Stimulated activated CD8-positive, alpha-beta memory T cell treated with anti-CD3 and anti-CD28 coated beads, Interleukin-12 subunit alpha, Interleukin-12 subunit beta, amount 100 ng/mL, for 4 hours (primary cell): ENCODE measurements at places on chromosomes 6 and 20.

DNA sequence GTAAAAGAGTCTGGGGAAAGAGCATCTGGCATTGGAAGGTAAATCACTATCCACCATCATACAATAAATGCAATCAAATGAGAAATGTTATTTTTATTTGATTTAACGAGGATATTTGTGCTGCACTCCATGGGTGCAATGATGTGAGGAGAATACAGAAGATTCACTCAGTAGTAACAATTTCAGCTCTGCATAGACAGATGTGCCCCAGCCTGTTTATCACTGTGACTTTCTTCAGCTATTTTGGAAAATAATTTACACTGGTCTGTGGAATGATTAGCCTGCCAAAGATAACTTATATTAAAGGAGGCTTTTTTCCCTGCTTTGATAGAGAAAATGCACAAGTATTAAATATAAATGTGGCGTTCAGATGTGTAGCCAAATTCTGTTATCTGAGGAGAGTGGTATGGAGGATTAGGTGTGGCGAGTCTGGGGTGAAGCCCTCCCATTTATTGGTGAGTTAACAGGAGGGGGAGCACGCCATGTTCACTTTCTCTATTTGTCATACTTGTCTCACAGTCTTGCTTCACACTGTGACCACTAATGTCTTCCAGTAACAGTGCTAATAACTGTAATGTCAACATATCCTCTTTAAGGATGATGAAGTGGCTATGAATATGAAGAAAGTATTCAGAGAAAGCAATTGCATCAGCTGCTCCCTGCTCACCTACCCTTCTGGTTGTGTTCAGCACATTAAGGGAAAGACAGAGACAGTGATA is 645.6 kb downstream of the MMUT start:
- DNase-seq = no peak

GRCh38 chr20:20096421-20096820 is 44.1 kb downstream of the CFAP61 start:
- DNase-seq = no peak

GRCh38 chr6:105593056-105593690 is 190.3 kb upstream of the PREP start:
- no peak for DNase-seq

DNA sequence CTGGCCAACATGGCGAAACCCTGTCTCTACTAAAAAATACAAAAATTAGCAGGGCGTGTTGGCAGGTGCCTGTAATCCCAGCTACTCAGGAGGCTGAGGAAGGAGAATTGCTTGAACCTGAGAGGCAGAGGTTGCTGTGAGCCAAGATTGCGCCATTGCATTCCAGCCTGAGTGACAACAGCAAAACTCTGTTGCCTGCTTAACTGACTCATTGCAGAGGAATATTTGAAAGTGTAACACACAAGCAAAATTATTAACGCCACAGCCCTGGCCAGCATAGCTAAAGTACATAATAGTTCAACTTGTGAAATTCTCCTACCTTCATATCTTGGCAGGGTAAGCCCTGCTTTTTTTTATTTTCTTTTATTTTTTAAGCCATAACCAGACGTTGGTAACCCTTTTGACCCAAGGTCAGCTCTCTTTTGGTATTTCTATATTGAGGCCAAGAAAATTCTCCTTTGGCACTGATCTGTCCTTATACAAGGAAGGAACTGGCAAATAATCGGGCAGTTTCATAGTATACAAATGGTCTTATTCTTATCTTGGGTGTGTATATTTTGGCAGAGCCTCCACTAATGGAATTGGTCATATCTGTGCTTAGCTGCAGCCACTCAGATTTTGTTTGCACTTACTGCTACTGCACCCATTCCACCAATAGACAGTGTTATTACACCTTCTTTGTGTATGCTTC is 4.0 kb upstream of the ADGRF5 start:
- DNase-seq = no peak

DNA sequence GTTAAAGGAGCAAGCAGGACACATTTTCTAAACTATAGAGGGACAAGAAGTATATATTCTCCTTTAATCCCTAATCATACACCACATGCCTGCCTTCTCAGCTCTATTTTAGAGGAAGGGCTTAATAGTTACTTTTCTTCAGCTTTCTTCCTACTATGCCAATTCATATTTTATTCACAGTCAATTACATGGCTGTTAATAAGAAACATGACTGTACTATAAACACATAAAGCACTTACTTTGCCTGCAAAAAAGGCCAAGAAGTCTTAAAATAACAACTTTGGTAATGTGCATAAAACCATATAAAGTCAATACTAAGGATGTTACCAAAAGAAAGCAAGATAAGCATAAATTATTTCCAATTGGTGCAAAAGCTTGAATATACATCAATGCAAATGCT is 6.4 kb downstream of the KIAA0408 start:
- no peak for DNase-seq

DNA sequence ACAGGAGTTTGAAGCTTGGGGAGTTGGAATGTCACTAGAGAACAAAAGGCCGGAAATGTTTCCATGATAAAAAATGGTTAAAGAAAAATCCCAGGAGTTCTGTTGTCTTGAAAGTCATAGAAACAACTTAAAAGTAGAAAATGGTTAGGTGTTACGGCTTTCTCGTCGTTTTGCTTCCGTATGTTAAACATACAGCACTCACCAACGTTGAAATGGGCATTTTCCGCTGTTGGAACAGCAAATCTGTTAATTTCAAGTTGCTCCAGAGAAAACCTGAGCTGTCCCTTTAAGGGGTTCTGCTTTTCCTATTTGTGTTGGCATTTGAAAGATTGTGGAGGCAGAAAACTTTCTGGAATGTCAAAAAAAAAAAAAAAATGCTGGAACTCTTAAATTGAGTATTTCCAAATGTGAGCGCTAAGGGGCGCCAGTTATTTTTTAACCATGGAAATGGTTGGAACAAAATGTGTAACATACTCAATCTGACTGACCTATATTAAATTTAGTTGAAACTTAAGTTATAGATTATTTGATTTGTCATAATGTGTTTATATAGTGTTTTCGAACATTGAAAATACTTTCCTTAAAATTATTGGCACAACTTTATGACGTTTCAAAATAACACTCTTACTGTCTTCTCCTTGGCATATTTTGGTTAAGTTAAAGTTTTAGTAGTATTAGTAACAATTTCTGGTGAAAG is 2.2 kb downstream of the QKI start:
- DNase-seq = no peak

DNA sequence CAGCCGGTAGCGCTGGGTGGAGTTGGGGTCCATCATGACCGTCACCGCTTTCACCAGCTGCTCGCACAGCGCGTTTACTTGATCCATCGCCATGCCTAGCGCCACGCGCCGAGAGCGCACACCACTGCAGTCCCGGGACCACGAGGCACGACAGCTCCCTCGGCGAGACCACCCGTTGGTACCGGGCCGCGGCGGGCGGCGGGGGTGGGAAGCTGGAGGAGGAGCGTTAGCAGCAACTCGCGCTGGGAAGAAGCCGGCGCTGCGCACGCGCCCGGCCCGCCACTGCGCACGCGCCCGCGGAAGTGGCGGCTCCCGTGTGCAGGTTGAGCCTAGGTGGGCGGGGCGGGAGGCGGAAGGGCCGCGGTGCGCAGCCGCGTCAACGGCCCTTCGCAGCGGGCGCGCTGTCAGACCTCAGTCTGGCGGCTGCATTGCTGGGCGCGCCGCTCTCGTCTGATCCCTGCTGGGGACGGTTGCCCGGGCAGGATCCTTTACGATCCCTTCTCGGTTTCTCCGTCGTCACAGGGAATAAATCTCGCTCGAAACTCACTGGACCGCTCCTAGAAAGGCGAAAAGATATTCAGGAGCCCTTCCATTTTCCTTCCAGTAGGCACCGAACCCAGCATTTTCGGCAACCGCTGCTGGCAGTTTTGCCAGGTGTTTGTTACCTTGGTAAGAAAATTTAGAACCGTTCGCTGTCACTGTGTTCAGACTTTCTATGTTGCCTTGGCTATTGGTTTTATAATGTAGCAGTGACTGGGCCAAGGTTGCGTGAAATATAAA is at the start of the genes POLH and XPO5:
POLH (plus strand) TSS at position 414 of the 780 bp plus-strand sequence. CDS start 6,135 bp downstream, outside the sequence.
XPO5 (minus strand) TSS at position 267 of the 780 bp plus-strand sequence; CDS start at position 93, 174 bp downstream.
- DNase-seq = peak; percentile 87

DNA sequence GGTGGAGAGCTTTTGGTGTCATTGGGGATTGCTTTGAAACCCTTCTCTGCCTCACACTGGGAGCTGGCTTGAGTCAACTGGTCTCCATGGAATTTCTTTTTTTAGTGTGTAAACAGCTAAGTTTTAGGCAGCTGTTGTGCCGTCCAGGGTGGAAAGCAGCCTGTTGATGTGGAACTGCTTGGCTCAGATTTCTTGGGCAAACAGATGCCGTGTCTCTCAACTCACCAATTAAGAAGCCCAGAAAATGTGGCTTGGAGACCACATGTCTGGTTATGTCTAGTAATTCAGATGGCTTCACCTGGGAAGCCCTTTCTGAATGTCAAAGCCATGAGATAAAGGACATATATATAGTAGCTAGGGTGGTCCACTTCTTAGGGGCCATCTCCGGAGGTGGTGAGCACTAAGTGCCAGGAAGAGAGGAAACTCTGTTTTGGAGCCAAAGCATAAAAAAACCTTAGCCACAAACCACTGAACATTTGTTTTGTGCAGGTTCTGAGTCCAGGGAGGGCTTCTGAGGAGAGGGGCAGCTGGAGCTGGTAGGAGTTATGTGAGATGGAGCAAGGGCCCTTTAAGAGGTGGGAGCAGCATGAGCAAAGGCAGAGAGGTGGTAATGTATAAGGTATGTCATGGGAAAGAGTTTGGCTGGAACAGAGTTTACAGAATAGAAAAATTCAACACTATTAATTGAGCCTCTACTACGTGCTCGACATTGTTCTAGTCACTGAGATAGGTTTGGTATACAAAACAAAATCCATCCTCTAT is 31.2 kb downstream of the SRSF3 start:
- no peak for DNase-seq

DNA sequence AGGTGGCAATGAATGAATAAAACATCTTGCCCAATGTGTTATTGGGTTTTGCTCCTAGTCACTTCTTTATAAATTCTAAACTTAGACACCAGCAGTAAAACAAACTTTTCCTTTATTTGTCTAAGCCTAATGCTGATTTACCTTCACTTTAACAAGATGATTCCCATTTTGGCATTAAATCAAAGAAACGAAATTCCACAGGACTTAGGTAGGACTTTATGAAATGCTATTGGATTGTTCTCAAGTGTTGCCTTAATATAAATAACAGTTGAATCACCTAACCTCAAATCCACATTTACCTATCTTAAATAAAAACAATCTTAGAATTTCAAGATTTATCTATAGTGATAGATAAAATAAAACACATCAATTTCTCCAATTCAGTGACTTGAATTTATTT is 831.8 kb downstream of the EPHA7 start:
- no peak for DNase-seq

- no peak for DNase-seq
These were observed 298.6 kb upstream of the SUPT3H start for GRCh38 chr6:45676380-45676779.

DNA sequence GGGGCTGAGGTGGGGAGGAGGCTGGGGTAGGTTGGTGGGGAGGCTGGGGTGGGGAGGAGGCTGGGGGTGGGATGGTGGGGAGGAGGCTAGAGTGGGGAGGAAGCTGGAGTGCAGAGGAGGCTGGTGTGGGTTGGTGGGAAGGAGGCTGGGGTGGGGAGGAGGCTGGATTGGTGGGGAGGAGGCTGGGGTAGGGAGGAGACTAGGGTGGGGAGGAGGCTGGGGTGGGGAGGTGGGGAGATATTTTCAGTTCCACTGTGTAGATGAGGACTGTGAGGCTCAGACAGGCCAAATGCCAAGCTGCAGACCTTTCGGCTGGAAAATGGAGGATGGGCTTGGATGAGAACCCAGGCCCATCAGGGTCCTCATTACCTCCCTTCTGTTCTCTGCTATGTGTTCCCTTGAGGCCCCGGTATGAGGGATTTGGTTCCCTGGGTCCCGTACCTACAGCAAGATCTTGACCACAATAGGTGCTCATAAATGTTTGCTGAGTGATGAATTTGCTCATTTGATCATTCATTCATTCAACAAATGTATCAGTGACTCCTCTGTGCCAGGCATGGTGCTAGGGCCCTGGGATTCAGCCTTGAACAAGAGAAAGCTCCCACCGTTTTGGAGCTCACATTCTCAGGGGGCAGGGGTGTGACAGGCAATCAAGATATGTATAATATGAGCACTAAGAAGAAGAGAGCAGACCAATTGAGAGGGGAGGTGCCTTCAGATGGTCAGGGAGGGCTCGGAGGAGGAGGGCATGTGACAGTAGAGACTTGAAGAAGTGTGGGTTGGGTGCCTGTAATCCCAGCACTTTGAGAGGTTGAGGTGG is 36.1 kb upstream of the NOL4L start:
- DNase-seq = no peak

GRCh38 chr6:32112431-32112980 is 3.4 kb upstream of the TNXB start:
- no peak for DNase-seq

- DNase-seq = peak; percentile 42
These were observed 35.5 kb downstream of the DHX35 start for GRCh38 chr20:38997622-38998021.

- DNase-seq = peak; percentile 23
These were observed 31.0 kb upstream of the EZR start for GRCh38 chr6:158849899-158850806.

DNA sequence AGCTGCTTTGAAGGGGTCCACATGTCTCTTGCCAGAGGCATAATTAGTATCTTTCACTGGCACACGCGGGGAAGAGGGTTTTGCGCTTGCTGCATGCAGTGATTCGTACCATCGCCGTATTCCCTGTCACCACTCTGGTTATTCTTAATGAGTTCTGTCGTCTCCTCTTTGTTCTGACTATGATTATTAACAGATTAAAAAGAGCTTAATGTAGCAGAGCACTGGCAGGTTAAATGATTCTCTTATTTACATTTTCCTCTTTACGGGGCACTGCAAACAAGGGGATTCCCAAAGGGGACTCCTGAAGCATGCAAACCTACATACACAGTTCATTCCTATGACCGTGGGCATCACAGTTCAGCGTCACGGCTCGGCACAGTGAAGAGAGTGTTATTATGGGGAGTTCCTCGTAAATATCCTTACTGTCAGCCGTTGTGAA is 204.8 kb downstream of the DTNBP1 start:
- DNase-seq = no peak

GRCh38 chr6:150685860-150686259 is 86.2 kb downstream of the PLEKHG1 start:
- DNase-seq = peak; percentile 3

- no peak for DNase-seq
These were observed 3.7 kb downstream of the TGM2 start for GRCh38 chr20:38161412-38161774.

GRCh38 chr6:79671600-79672266 is 40.6 kb downstream of the SH3BGRL2 start:
- DNase-seq = peak; percentile 43
